ENCODE measurements at places on chromosomes 5 and 9.

- DNase-seq, result no peak
Measured at GRCh38 chr5:180830253-180831138, 27.9 kb upstream of the MGAT1 start.

DNA sequence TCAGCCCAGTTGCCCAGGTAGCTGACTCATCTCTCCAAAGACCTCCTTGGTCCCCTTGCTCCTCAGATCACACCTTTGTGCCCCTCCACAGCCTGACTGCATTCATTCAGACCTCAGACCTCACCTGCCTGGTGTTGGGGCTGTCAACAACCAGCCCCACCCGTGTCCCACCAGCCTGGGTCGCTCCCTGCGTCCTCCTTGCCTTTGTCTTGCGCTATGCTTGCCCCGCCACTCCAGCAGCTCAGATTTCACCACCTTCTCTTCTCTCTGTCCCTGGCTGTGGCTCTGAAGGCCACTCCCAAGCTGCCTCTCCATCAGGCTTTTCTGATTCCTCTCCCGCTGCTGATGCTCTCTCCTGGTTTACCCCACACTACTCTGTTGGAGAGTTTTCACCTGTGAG lies 103.5 kb downstream of the MVB12B start:
- DNase-seq, result no peak

DNA sequence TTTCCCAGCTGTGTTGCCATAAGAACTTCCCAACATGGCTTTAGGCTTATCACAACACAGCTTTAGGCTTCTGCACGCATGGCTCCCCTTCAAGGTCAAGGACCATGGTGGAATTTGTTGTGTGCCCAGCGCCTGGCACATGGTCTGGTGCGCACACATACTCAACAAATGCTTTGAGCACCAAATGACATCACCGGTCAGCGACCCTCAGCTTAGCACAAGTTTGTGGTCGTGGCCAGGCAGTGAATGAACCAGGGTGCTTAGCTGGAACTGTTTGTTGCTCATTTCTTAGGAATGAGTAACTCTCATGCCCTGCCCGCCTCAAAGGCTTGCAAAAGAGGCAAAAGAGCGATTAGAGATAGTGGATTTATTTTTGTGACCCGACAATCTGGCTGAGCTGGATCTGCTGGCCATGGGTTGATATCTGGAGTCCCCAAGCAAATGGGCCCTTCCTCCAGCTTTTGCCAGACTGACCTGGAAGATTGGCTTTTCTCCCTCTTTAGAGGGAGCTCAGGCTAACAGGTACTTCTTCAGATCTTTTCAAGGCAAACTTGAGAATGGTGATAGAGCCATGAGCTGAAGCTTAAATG lies 58.9 kb downstream of the DAP start:
- DNase-seq, result no peak

GRCh38 chr5:81754621-81755020 lies 3.7 kb upstream of the SSBP2 start:
- no peak for DNase-seq

DNA sequence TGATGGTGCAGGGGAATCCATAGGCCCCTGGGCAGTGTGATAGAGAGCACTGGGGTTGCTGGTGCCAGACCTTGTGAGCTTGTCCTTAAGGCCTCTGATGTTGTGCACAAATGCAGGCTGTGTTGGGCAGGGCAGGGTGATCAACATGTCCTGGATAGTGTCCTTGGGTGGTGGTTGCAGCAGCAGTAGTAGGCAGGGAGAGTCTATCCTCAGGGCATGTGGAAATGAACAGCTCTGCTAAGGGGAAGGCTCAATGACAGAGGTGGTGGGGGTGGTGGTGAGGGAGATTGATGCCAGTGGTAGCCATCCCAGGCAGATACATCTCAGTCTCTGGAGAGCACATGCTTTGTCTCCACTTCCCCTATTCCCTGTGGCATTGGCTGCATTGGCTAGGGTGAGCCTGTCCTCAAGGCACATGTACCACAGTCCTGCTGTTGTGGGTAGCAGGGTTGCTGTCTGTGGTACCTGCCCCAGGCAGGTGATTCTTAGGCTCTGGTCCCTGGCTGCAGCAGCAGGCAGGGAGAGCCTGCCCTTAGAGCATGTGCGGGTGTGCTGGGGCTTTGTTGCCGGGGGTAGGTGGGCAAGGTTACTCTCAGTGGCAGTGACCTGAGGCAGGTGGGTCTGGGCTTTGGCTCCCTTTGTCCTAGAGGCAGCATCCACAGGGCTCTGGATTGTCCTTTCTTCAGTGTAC lies 111.1 kb downstream of the WDR70 start:
- DNase-seq, result no peak

DNA sequence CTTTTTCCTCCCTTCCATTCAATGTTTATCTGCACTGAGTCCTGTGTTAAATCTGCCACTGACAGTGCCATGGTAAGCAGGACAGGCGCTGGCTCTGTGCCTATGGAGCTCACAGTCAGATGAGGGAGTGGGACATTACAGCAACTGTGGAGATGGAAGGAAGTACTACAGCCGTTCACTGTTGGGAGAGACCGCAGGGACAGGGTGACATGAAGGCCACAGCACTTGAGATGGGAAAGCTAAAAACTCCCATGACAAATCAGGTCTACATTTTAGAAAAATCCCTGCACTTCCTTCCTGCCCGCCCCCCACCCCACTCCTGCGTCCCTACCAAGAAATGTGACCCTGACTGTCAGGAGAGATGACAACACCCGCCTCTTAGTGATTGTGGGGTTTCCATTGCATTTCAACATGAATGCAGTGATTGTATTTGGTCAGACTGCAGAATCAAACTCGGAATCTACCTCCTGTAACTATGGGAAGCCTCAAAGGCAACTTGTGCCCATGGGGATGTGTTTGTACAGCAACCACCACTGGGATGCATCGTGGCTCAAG lies 56.4 kb downstream of the GTF3C4 start:
- DNase-seq, result no peak

- no peak for DNase-seq
Measured at GRCh38 chr9:133667759-133668450, 31.7 kb downstream of the DBH start.

GRCh38 chr5:81251922-81252321 lies 18.8 kb downstream of the CKMT2 start:
- DNase-seq, result no peak

DNA sequence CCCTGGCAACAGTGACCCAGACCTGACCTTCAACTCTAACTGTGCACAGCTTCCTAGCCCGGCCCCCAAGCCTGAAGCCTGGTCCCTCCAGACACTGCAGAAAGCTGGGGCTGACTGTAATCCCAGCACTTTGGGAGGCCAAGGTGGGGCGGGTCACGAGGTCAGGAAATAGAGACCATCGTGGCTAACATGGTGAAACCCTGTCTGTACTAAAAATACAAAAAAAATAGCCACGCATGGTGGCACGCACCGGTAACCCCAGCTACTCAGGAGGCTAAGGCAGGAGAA lies 35.9 kb downstream of the ADAMTS2 start:
- DNase-seq, result no peak

DNA sequence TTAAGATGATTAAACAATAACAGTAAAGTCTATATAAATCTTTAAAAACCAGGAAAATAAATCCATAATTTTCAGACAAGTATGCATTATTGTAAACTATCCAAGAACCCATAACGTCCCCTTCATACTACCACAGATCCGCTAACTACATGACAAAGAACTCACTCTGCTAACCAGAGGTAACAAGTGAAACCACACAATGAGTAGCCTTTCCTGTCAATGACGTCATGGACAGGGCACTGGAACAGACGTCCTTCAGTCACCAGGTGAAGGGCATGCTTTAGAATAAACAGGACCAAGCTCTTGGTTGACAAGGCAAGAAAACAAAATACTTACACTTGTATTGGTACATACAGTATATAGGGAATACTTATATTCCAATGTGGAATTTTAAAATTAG lies 45.2 kb downstream of the RNF130 start:
- no peak for DNase-seq
